Large intestine (tissue), 12 donors: ENCODE measurements at places on chromosomes 2 and 18. TPM values are rescaled to one million over a fixed set of nuclear protein-coding genes. Genes with fewer than 3 reads are reported as not detected.

GNAL gene
- 4.4 TPM for polyA plus RNA-seq

TWSG1 gene
- polyA plus RNA-seq: 28.9 TPM

CPLX4 gene
- not detected for polyA plus RNA-seq

POTEC gene
- polyA plus RNA-seq: 0.06 TPM

TGIF1 gene
- polyA plus RNA-seq: 63.5 TPM

GPR55 gene
- 0.63 TPM for polyA plus RNA-seq

SKOR2 gene
- not detected for polyA plus RNA-seq

CYS1 gene
- polyA plus RNA-seq: 22.1 TPM
